ENCODE measurements at places on chromosomes 7 and 10.

DNA sequence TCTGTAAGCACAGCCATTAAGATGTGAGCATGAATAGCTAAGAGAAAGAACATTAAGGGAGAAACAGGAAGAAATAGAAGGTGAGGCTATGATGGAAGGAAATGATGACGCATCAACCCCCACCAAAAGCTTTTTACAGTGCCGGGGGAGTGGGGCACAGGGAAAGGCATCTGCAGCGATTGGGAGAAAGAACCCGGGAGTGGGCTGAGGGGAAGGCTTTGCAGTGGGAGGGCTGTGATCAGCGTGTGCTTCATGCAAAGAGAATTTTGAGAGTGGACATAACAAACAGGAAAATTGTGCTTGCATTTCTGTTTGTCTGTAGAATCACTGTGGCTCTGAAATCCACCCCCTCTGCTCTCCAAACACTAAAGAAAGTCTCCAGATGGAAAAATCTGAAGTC is 250.8 kb downstream of the KCNMA1 start:
- DNase-seq = no peak

- no peak for DNase-seq
Measured at GRCh38 chr10:17626656-17627055, 9.5 kb upstream of the HACD1 start.

DNA sequence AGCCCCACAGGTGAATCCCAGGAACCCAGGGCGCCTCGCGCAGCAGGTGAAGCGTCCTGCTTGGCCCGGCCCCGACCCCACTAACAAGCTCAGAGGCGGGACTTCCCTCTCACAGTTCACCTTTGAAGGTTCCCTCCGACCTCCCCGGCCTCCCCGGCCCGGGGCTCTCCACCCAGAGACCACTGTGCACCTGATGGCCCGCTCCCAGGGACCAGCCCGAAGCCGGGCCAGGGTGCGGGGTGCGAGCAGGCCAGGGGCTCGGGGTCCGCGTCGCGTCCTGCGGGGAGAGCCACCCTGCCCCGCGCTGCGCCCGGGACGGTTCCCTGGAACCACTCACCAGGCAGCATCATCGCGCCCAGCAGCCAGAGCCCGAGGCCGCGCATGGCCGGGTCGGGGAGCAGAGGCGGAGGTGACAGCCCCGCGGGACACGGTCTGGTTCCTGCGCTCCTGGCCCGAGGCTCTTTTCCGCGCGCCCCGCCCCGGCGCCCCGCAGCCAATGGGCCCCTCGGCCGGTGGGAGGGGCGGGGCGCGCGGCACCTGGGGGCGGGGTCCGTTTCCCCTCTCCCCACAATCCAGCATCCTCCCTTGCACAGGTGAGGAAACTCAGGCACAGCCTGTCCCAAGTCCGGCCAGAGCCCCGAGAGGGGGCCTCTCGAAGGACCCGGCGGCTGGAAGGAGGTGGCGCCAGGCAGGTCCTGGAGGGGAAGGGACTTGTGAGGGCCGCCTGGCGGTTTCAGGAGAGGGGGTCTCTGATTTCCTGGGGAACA is at the start of gene ADAM8:
TSS of gene ADAM8 (minus strand) at position 434 of the 767 bp plus-strand sequence. CDS start at position 383, 51 bp downstream.
- DNase-seq = no peak

- no peak for DNase-seq
Measured at GRCh38 chr7:107628461-107629064, 32.1 kb upstream of the SLC26A4 start.

- no peak for DNase-seq
Measured at GRCh38 chr7:83751217-83751616, 102.3 kb upstream of the SEMA3E start.

DNA sequence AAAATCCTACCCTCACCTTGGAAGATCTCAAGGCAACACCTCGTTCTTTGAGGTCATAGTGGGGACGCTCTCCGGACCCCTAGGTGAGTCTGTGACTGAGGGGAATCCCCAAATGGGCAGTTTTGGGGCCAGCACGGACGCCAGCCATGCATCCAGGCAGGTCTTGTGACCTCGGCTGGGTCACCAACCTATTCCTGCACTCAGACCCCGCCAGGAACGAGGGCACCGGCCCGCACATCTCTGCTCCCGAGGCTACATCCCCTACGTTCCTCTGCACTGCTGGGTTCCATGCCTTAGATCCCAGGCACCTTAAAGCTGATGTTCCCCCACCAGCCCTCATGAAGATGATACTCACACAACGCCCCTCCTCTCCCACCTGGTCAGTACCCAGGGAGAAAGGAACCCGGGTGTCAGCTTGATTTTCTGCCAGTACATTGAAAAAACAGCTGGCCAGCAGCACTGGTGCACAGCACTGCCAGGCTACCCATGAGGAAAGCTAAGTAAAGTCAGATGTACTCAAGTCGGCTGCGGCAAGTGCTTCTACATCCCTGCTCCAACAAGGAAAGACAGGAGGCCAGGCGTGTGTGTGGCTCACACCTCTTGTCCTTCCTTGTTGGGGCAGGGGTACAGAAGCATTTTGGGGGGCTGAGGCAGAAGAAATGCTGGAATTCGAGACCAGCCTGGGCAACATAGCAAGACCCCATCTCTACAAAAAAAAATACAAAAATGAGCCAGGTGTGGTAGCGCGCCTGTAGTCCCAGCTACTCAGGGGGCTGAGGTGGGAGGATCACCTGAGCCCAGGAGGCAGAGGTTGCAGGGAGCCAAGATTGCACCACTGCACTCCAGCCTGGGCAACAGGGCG is 48.1 kb downstream of the DIP2C start:
- no peak for DNase-seq

DNA sequence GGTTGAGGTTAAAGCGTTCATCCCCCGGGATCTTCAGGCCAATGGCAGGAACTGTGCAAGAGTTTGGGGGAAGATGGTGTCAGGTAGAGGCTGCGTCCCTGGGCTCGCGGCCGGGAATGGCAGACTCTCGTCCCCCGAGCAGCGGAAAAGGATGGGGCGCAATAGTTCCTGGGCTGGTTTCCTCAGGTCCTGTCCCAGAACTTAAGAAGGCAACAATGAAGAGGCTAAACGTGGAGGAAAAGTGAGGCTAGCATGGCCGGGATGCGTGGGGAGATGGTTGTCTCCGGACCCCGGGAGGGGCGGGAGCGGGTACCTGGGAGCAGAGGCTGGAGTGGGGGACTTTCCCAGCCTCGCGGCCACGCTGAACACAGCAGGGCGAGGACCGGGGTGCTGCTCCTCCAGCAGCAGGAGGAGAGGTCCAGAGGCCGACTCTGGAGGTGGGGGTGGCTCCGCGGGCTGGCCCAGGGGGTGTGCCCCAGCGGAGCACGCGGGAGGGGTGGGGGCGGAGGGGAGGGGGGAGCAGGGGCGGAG is 882 bp downstream of the IRF5 start:
- DNase-seq = no peak

- DNase-seq = no peak
Measured at GRCh38 chr7:34756691-34757090, 98.7 kb downstream of the NPSR1 start.

DNA sequence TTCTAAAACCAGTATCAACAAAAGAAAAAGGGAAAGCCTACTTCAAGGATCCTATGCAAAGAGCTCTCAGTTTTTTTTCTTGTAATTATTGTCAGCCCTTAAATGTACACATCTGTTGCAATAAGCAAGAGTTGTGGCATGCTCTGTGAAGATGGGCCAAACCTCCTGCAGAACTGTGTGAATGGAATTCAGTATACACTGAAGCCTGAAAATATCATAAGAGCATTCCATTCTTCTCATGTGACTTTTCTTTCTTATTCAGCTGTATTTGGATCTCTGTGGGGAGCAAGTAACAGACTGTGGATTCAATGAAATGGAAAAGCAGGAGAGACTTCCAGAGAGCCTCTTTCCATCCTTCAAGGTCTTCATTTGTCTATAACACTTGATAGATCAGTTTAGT is 130.7 kb downstream of the SAMD9 start:
- DNase-seq = no peak

DNA sequence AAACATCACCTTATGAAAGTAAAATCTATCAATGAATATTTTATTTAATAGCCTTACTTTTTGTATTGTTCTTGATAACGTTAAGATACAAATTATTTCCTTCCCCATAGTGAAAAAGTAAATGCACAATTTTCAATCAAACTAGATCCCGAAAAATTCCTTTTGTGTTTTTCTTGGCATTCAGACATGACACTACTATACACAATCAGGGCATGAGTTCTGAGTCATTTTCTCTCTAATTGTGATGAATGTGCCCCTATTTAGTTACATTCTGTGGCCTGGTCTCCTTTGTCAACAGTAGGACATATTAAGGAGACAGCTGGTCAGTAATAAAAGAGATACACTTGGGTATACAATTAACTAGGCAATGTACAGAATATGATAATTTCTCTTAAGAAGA is 19.8 kb downstream of the COL1A2 start:
- DNase-seq = no peak

- DNase-seq = no peak
Measured at GRCh38 chr10:124403548-124403947, 15.2 kb downstream of the OAT start.

- DNase-seq = no peak
Measured at GRCh38 chr10:132865851-132866600, 76.3 kb downstream of the CFAP46 start.

DNA sequence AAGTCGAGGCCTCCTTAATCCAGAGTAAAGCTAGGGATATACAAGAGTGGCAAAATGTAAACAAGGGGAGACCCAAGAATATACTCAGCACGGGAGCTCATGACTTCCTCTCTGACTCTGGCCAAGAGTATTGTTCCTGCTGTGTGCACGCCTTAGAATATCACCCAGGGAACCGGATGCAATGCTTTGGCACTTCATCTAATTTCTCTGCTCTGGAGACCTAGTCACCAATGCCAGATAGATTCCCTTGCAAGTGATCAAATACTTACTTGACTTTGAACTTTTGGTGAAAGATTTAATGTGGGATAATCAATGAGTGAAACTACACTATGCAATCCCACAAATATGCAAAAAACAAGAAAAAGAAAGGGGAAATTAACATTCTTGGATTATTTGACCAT is 695.5 kb downstream of the INHBA start:
- DNase-seq = no peak

DNA sequence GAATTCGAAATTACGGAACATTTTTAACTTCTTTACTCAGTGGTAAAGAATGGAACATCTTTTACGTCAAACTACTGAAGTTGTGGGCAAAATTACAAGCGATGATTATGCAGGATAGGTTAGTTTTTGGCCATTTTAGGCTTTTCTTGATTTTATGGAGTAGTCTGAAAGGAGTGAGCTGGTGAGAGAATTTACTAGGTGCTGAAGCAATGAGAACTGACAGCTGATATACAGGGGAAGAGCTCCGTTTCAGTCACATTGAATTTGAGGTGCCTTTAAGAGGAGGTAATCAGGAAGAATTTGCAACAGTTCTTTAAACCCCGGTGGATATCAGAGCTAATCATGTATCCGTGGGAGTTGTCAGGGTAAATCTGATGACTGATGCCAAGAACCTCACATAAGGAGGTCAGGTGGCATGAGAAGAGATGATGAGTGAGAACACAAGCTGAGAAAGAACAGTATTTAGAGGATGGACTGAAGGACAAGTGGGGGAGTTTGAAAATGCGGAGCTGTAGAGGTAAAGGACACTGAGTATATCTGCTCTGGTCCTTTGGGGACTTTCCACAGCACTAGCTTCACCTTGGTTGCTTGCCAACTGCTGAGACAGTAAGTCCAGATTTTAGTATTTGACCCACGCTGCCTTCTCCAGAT is 104.3 kb downstream of the AHR start:
- no peak for DNase-seq

GRCh38 chr10:62095181-62096122 is 173.2 kb downstream of the RTKN2 start:
- no peak for DNase-seq

DNA sequence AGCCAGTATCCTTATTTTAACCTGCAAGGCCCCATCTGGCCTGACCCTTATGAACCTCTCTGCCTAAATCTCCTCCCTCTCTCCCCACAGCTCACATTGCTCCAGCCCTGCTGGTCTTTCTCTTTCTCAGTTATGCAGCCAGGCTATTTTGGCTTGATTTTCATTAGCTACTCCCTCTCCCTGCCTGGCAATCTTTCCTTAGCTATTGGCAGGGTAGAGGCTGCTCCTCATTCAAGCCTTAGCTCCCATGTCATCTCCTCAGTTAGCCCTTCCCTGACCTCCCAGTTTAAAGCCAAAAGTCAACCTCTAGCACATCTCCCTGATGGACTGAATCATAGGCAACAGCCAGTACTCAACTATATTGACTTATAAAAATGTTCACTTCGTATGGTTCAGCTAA is 214.4 kb upstream of the CELF2 start:
- no peak for DNase-seq

GRCh38 chr10:87925570-87925969 is 62.1 kb downstream of the PTEN start:
- no peak for DNase-seq

- no peak for DNase-seq
Measured at GRCh38 chr7:157032644-157033482, 22.4 kb upstream of the MNX1 start.

- DNase-seq = no peak
Measured at GRCh38 chr7:134888141-134888740, 98.1 kb upstream of the AGBL3 start.

GRCh38 chr7:110396021-110396420 is 694.9 kb upstream of the LRRN3 start:
- no peak for DNase-seq

DNA sequence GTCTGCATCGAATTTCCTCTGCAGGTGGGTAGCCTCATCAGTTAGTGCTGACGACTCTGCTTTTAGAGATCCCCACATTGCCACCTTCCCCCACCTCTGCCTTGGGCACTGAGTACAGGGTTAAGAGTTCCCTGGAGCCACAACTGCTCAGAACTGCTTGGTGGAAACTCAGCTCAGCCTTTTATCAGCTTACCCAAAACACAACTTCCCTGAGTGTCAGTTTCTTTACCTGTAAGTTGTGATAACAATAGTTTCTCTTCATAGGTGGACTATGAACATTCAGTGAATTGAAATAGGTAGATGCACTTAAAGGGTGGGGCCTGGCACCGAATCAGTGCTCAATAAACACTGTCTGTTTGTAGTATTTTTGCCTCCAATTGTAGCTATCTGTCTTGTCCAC is 11.3 kb downstream of the ASB13 start:
- DNase-seq = no peak

DNA sequence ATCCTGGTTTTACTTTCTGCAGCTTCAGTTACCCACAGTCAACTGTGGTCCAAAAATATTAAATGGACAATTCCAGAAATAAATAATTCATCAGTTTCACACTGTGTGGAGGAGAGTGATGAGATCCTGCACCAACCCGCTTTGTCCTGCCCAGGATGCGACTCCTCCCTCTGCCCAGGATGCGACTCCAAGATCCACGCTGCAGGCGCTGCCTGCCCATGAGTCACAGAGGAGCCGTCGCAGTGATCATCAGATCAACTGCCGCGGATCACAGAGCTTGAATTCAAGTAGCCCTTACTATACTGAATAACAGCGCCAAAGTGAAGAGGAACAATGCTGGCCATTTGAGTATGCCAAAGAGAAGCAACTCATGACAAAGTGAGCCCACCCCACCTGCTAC is 61.5 kb downstream of the GRB10 start:
- DNase-seq = no peak
